ENCODE measurements at places on chromosomes 6 and 20.

DNA sequence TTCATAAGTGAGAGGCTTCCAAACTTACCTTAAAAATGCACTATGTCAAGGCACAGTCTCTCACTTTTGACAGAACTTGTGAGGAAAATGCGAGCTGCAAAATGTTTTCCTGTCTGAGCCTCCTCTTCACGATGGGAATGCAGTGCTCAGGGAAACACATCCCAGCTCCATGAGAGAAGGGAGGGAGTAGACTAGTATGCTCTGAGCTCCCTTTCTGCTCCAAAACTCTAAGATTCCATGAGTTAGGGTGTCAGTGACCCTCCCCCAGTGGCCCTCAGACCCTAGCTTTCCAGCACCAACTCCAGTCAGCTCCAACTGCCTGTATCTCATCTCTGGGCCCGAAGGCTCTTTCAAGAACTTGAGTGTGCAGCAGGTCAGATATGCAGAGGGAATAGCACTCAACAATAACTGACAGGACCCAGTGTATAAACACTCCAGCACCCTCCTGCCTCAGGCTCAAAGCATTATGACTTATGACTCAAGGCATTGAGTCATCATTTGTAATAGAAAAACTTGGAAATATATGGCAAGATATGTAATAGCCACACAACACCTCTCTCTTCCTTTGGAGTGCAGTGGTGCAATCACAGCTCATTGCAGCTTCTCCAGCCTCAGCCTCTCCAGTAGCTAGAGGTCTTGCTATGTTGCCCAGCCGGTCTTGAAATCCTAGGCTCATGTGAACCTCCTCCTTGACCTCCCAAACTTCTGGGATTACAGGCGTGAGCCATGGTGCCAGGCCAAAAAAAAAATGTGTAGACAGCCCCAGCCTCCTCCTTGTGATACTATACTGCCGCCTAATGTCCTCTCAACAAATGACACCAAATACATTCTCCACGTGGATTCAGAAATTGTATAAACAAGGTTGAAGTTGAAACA lies 16.7 kb upstream of the ENTPD6 start:
- peak; percentile 63 for DNase-seq

- no peak for DNase-seq
Measured at GRCh38 chr6:166554316-166554715, 32.2 kb downstream of the RAMACL start.

DNA sequence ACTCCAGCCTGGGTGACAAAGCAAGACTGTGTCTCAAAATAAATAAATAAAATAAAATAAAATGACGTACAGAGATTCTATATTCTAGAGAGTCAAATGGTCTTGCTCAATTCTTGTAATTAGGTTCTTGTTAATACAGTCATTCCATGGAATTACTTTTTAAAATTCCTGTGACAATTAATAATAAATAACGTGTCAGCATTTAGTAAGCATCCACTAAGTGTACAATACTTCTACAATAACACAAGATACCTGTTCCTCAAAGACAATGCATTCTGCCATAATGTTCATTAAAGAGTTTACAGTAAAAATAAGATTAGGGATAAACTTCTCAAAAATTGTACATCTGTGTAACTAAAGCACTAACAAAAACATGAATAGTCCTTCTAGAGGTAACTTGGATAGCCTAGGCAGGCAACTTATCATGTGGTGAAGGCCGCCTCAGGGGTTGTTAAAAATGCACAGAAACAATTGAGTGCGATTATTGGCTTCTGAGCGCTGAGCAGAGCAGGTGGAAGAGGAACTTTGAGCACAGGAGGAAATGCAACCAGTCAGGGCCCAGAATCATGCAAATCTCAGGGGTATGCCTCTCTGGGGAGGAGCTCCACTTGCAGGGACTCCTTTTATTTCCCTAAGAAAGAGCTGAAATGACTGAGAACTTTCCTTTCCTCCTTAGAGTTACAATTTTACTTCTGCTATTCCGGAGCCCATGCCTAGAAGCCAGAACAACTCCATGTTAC lies 37.1 kb downstream of the QRSL1 start:
- DNase-seq = no peak

DNA sequence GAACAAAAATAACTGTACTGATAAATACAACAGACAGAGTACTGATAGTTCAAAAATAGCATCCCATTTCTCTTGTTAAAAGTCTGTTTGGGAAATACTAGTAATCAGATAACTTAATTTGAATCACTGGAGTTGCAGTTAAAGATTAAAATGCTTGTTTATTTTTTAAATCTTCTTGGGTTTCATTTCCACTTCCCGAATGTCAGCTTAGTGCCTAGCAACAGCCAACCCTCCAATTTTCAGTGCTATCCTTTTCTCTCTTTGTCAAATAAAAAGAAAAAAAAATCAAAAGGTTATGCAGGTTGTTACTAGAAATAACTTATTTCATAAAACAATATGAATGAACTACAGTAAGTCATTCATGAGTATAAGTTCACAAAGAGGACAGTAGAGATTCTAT lies 257.7 kb upstream of the STXBP5 start:
- no peak for DNase-seq

DNA sequence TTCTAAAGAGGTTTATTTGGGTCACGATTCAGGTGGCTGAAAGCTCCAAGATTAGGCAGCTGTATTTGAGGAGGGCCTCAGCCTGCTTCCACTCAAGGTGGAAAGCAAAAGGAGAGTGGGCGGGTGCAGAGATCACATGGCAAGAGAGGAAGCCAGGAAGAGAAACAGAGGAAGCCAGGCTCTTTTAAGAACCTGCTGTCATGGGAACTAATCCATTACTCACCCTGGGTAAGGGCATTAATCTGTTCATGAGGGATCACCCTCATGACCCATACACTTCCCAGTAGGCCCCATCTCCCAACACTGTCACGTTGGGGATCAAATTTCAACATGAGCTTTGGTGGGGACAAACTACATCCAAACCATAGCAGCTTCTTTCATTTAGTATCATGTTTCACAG lies 53.9 kb downstream of the DHX35 start:
- DNase-seq = no peak

DNA sequence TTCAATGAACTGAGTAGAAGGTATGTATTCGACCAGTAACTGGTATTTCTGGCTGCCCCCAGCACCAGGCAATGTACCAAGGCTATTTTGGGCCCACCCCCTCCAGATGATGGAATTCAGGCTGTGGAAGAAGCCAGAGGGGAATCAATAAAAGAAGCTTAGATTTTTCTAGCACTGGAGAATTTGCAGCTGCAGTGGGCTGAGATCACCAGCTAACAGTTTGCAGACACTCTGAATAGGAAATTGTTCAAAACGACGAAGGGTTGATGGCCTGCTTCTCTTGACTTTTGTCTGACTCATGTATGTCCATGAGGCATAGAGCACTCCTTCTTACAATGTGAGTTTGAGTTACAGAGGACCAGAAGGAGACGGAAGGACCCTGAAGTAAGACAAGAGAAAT lies 32.4 kb upstream of the FBXO9 start:
- DNase-seq = no peak

GRCh38 chr6:157203764-157204163 lies 119.6 kb downstream of the TMEM242 start:
- no peak for DNase-seq

- DNase-seq = no peak
Measured at GRCh38 chr20:43949741-43950618, 35.3 kb downstream of the TOX2 start.

DNA sequence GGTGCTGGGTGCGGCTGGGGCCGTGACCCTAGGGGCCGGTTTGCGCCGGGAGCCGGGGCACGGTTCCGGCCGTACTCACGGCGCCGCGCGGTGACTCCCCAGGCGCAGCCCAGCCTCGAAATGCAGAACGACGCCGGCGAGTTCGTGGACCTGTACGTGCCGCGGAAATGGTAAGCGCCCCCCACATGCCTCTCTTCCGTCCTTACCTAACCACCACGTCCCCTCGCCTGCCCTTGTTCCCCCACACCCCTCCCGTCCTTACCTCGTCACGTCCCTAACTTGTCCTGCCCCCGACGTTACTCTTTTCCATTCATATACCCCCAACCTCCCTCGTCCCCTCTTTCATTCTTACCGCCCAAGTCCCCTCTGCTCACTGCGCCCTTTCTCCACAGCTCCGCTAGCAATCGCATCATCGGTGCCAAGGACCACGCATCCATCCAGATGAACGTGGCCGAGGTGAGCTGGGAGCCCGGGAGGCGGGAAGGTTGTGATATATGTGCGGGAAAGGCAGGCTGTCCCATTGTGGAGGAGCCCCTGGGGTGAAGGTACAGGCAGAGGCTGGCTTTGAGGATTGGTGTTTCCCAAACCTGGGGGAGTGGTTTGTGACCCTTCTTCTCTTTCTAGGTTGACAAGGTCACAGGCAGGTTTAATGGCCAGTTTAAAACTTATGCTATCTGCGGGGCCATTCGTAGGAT lies 463 bp downstream of the RPS21 start:
- DNase-seq = no peak

DNA sequence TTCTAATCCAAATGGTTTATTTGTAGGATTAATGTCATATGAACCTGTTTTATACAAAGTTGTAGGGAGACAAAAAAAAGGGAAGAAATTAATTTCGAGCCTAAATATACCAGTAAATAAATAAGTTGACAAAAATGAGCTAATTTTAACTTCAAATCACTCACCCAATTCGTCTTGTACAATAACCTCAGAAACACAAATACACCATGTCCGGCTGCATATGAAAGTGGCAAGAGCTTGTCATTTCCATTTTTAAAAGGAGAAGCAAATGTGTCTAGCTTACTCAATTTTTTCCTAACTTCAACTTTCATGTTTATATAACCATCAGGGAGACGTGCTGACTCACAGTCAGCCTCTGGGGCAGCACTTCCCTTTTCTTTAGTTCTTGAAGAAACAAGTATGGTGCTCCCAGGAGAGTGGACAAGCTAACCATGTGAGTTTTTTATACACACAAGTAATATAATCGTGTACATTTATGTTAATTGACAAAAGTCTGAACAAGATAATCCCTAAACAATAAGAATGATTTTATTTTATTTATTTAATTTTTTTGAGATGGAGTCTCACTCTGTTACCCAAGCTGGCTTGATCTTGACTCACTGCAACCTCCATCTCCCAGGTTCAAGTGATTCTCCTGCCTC lies 55.5 kb upstream of the SGK1 start:
- DNase-seq = no peak

- DNase-seq = no peak
Measured at GRCh38 chr6:21780679-21781078, 187.1 kb downstream of the SOX4 start.

DNA sequence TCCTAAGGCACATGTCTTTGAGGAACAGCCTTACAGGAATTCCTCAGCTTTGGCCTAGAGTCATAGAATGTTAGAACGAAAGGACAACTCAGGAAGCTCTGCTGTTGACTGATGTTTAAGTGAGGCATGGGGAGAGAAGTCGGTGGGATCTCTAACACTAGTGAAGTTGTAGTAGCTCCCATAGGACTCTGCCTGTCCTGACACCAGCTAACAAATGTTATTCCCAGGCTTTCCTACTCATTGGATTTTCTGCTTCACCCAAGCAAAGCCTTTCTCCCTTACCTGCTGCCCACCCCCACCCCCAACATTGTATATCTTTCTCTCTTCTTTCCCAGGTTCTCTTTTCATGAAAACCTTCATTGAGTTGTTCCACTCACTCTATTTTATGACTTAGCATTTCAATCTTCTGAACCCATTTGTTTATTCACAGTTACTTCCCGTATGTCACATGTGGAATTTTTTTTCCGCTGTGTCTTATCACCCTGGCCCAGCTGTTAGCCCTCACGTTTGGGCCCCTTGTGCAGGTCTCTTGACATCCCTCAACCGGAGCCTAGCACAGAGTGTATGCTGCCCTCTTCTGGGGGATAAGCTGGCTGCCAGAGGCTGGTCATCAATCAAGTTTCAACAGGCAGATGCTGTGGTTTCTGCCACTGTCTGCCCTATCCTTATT lies 39.2 kb upstream of the RNF8 start:
- no peak for DNase-seq

- no peak for DNase-seq
Measured at GRCh38 chr20:42706759-42707158, 482.9 kb downstream of the PTPRT start.

- no peak for DNase-seq
Measured at GRCh38 chr20:16710781-16711180, 19.0 kb upstream of the SNRPB2 start.

- no peak for DNase-seq
Measured at GRCh38 chr6:98835149-98836024, 1.0 kb downstream of the POU3F2 start.

DNA sequence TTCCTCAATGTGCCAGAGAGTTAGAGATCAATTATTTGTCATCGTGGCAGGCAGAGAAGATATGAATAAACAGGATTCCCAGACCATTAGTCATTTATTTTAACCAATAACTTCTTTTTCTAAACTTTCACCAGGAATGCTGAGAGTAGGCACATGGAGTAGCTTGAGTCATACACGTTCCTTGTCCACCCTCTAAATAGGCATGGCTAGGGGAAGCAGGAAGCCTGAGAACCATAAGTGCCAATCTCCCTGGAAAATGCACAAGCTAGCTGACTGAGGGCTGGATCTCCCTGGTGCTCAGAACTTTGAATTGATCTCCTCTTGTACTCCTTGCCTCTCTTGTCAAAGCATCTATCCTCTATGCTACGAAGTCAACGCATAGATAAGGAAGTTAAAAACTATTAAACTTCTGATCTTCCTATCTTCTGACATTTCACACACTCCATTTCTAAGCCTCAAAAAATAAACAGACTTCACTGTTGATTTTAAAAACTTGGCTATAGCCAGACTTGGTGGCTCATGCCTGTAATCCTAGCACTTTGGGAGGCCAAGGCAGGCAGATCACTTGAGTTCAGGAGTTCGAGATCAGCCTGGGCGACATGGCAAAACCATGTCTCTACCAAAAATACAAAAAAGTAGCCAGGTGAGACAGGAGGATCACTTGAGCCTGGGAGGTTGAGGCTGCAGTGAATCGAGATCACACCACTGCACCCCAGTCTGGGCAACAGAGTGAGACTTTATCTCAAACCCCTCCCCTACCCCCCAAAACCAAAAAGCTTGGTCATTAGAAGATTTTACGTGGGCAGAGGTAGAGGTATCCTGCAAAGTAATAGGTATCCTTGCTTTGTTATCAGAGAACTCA lies 11.8 kb downstream of the ADTRP start:
- peak; percentile 81 for DNase-seq

DNA sequence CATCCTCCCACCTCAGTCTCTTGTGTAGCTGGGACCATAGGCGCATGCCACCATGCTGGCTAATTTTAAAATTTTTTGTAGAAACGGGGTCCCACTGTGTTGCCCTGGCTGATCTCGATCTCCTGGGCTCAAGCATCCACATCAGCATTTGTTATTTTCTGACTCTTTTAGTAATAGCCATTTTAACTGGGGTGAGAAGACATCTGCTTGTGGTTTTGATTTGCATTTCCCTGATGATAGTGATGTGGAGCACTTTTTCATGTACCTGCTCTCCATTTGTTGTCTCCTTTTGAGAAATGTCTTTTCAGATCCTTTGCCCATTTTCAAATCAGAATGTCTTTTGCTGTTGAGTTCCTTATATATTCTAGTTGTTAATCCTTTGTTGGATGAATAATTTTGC lies 22.2 kb upstream of the TULP4 start:
- no peak for DNase-seq

GRCh38 chr6:125940247-125941041 lies 16.1 kb upstream of the HINT3 start:
- DNase-seq = no peak
